ENCODE measurements at places on chromosomes 16 and 17.

GRCh38 chr16:12501707-12502457 is 301.8 kb downstream of the CPPED1 start:
- no peak for DNase-seq

GRCh38 chr16:87380403-87380802 is 3.2 kb downstream of the FBXO31 start:
- DNase-seq: no peak

- DNase-seq: no peak
These were observed 445 bp upstream of the DBNDD1 start for GRCh38 chr16:90019543-90020259.

GRCh38 chr17:83100853-83101391 is 21.5 kb downstream of the METRNL start:
- DNase-seq: no peak

DNA sequence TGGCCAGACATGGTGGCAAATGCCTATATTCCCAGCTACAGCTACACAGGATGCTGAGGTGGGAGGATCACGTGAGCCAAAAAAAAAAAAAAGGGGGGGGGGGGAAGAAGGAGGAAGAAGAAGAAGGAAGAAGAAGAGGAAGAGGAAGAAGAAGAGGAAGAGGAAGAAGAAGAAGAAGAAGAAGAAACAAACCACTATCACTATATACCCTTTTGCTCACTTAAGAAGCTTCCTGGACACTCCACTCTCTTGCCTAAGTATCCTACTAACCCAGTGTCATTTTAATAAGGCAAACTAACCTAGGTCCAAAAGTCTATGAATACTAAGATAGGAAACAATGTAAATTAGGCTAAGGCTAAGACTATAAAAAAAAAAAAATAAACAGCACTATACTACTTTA is 54.8 kb downstream of the GPATCH8 start:
- DNase-seq: no peak
